T-helper 1 cell treated with Interleukin-12 subunit alpha and Interleukin-12 subunit beta and Interleukin-4 antibody, amounts not matched to agents 30 ng/mL and 1 ng/mL, for 36 hours (primary cell): ENCODE measurements at places on chromosomes 2 and 18. TPM values are rescaled to one million over a fixed set of nuclear protein-coding genes. Genes with fewer than 3 reads are reported as not detected.

Gene RASGRP3
- 13.9 and 14.1 TPM in 2 replicates for total RNA-seq

Gene FTCDNL1
- 0.71 and 1.0 TPM in 2 replicates for total RNA-seq

Gene KCTD1
- 4.8 and 5.2 TPM in 2 replicates for total RNA-seq

Gene RFTN2
- total RNA-seq: not detected in 2 replicates

Gene SERPINB11
- total RNA-seq: not detected in 2 replicates

Gene LONRF2
- 0.54 and 0.56 TPM in 2 replicates for total RNA-seq

Gene OTX1
- not detected in 2 replicates for total RNA-seq

Gene KIF5C
- total RNA-seq: 18.3 and 20.5 TPM in 2 replicates
